ENCODE measurements at places on chromosomes 6 and 20.

DNA sequence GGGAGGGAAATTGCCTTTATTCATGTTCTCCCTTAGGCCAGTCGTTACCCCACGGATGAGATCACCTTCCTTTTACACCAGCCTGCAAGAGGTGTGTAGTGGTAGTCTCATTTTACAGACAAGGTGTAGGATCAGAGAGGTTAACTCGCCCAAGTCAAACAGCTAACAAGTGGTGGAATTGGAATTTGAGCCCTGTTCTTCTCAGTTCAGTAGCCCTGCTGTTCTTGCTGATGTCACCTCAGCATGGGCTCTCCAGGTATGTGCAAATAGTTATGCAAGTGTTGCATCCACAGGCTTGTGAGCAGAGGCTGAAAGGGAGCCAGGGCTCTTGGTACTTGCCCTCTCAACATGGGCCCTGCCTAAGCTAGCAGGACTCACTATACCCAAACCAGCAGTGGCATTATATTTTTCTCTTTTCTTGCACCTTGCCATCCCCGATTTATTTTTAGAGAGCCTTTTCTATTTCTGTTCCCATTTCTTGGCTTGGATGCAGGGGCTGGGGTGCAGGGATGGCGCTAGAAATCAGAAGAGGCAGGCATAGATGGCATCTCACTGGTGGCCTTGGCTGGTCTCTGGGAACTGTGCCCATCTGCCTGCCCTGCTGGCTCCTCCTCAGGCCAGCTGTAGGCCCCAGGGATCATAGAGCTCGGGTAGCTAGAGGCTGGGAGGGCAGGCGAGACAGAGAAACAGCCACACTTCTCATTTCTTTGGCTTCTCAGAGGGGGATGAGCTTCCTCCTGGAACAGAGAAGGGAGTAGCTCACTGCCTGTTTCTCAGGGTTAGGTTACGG is 18.2 kb downstream of the PPARD start:
- no peak for DNase-seq

DNA sequence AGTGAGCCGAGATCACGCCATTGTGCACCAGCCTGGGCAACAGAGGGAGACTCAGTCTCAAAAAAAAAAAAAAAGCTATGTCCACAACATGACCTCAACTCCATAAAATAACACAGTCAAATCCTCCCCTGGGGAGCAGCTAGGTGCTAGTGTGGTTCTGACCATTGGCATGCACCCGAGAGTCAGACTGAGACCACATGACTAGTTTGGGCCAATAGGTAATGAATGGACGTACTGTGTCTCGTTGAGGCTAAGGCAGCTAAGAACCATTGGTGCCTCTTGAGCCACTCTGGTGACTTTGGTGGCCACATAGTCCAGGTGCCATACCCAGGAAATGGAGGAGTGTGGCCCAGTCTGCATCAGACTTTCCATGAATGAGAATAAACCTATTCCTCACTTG is 40.3 kb downstream of the ATP9A start:
- DNase-seq: no peak

- DNase-seq: no peak
These were observed 131.3 kb downstream of the CEBPB start for GRCh38 chr20:50321797-50322480.

DNA sequence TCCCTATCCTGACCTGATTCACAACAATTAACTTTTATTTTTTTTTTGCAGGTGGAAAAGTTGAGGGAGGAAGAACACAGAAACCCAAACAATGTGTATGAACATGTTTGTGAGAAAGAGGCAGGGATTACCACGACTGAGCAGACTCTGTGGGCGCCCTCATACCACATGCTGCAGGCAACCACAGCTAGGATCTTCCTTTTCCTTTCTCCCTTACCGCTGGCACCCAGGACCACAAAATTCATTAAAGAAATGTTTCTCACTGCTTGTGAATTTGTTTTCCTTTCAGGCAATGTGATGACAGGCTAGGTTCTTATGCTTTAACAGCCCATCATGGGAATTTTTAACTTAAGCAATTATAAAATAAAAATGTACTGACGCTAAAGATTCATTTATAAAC is 287.1 kb downstream of the GMDS start:
- DNase-seq: no peak

- no peak for DNase-seq
These were observed 502.4 kb upstream of the PTCHD4 start for GRCh38 chr6:48613231-48613949.

GRCh38 chr6:138943089-138943625 is 44.9 kb downstream of the REPS1 start:
- no peak for DNase-seq

DNA sequence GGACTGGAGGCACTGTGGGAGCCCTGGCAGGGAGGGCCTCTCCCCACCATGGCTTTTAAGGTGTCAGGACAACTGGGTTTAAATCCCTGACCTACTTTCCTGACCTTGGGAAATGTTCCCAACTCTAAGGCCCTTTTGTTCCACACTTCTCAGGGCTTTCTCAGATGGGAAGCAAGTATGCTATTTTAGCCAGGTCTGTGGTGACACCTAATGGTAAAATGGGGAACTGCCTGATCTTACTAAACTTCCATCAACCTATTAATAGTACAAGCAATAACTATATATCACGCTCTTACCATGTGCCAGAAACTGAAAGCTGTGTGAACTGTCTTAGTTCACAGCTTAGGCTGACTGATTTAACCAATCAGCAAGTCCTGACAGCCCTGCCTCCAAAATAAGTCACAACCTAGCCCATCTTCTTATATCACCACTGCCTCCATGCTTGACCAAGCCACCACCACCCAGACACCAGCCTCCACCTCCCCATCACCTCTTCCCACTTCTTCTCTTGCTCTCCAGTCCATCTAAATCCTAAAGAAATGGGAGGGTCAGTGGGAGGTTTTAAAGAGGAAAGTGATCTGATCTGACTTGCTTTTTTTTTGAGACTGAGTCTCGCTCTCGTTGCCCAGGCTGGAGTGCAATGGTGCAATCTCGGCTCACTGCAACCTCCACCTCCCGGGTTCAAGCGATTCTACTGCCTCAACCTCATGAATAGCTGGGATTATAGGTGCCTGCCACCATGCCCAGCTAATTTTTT is 6.9 kb upstream of the BLCAP start:
- DNase-seq: no peak

- DNase-seq: no peak
These were observed 16.6 kb upstream of the CCND3 start for GRCh38 chr6:41958022-41958856.

DNA sequence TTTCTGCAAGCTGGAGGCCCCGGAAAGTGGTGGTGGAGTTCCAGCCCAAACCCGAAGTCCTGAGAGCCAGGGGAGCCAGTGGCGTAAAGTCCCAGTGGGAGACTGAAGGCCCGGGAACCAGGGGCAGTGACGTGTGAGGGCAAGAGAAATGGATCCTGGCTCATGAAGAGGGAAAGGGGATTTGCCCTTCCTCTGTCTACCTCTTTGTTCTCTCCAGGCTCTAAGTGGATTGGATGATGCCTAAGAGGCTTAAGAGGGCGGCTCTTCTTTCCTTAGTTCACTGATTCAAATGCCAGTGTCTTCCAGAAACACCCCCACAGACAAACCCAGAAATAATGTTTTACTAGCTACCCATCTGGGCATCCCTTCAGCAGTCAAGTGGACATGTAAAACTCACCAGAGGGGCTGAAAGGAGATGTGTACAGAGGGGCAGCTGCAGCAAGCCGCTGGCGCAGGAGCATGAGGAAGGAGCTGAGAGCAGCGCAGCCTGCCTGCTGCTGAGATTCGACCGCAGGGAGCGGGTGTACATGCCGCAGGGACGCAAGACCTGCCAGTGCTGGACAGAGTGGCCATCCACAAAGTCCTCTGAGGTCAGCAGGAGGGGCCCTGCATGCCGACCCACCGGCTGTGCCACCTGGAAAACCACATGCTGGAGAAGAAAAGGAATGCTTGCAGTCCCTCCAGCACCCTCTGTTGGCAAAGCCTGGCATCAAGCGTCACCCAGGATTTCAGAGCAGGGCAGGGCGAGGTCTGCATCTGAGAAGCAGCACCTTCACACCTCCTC is 29.5 kb downstream of the CDYL start:
- no peak for DNase-seq

GRCh38 chr6:421211-421610 is 29.7 kb downstream of the IRF4 start:
- no peak for DNase-seq

GRCh38 chr20:49729780-49730179 is 16.1 kb upstream of the B4GALT5 start:
- no peak for DNase-seq

DNA sequence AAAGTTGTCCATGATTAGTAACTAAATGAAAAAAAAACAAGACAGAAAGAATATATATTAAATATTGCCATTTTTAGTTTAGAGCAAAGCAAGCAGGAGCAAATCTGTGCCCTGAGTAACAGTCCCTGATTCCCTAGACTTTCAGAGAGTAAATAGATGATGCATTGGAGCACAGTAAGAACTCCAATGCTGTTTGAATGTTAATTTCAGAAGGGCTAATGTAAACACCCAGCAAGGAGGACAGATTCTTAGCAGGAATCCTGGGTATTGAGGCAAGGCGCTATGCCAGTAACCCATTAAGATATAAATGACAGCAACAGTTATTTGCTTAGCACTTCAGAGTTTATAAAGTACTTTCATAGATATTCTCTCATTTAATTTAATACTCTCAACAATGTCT is 15.6 kb upstream of the NRSN1 start:
- DNase-seq: no peak

DNA sequence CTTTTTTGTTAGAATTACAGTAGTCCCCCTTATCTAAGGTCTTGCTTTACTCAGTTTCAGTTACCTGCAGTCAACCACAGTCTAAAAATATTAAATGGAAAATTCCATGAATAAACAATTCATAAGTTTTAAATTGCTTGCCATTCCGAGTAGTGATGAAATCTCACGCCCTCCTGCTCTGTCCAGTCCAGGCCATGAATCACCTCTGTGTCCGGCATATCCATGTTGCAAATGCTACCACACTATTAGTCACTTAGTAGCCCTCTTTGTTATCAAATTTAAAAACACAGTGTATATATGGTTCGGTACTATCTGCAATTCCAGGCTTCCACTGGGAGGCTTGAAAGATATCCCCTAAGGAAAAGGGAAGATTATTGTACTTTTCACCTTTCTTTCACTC is 164.6 kb upstream of the FAM83B start:
- DNase-seq: no peak

DNA sequence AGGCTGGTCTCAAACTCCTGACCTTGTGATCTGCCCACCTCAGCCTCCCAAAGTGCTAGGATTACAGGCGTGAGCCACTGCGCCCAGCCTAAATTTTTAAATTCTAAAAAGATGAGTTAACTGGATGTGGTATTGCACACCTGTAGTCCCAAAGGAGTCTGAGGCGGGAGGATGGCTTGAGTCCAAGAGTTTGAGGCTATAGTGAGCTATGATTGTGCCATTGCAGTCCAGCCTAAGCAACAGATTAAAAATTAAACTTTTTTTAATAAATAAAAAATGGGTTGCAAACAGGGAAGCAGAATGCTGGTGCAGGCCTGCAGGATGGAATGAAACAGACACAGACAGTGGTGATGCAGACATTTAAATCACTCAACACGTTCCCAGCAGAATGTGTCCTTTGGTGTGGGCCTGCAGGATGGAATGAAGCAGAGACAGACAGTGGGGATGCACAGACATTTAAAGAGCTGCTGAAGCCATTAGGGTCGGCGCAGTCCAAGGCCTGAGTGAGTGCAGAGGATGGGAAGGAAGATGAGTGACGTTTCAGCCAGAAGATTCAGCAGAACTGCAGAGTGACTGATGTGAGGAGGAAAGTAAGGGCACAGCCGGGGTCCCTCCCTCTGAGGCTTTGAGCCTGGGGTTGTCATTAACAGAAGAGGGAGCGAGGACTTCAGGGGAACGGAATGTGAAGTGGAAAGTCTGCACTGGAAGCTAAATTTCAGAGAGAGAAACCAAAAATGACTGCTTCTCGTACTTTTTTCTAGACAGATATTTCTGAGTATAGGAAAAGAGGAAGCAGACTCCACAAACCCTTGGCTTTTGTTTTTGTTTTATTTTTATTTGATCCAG is 117.5 kb downstream of the RIN2 start:
- no peak for DNase-seq

Data from activated T-helper 1 cell treated with Interleukin-2 at 50 U/mL for 16 hours (primary cell).